ENCODE measurements at places on chromosomes 2 and 18.

GRCh38 chr2:231399853-231400680 lies 4.6 kb downstream of the B3GNT7 start:
- DNase-seq = no peak

DNA sequence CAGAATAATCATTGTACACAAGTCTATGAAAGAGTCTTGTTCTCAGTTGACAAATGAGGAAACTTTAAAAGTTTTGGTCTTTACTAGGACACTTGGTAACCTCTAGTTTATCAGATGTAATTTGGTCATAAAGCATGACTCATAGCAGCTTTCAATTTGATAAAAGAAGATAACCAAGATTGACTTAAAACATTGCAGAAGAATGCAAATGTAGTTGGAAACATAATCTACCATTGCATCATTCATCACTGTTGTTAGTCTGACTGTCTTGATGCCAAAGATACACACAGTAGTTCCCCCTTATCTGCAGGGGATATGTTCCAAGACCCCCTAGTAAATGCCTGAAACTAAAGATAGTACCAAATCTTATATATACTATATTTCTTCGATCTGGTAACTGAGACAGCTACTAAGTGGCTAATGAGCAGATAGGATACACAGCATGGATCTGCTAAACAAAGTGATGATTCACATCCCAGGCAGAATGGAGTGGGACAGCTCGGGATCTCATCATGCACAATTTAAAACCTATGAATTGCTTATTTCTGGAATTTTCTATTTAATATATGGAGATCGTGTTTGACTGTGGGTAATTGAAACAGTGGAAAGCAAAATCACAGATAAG lies 131.4 kb upstream of the CCDC68 start:
- DNase-seq = no peak

DNA sequence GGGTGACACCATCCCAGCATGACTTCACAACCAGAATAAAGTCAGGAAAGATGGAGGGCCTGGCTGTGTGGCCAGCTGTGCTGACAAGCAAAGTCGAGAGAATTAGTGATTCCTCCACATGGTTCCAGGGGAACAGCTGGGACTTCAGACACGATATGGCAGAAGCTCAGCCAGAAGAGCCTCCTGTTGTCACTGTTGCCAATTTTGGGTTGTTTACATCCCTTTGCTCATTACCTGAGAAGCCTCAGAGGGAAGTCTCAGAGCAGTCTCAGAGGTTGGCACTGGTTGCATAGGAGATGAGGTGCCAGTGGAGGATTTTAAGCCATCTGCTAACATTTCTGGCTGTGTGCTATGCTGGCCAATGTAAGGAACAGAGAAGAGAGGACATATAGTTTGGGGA lies 16.0 kb downstream of the LINC00305 start:
- no peak for DNase-seq

DNA sequence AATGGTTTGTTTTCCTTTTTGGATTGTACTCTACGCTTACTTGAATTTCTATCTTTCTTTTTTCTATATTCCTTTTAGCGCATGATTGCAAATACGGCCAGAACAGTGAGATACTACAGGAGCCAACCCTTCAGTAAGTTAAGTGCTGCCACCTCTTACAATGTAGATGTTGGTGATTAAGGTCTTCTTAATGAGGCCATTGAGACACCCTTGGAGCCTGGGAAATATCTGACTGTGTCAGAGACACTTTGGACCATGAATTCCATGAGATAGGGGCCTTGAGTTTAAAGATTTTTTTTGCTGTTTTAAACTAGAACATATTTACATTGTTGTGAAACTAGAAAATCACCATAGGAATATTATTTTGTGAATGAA lies 27.1 kb upstream of the MAP3K20 start:
- no peak for DNase-seq

DNA sequence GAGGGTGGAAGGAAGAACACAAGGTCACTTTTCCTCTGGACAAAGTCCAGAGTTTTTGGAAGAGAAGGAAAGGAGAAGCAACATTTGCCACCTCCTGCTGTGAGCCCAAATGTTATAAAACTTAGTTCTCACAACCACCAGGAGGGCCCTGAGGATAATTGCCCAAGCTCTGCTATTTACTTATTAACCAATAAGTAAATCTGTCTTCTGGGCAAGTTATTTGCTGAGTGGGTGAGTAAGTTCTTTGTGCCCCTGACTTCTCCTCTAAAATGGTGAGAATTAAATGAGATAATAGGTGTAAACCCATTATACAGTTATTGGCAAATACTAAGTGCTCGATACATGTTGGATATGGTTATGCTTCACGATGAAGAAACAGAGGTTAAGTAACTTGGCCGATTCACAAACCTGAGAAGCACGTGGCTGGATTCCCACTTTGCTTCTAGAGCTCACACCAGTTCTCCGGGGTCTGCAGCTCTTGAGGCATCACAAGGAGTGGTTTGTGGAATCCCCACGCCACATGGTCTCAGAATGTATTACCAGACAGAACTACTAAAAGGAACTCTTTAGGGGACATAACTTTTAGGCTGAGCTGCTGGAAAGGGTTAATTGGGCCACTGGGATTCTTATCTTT lies 164.1 kb downstream of the MYCN start:
- DNase-seq = no peak

GRCh38 chr2:7913974-7914373 lies 767.9 kb upstream of the ID2 start:
- no peak for DNase-seq

DNA sequence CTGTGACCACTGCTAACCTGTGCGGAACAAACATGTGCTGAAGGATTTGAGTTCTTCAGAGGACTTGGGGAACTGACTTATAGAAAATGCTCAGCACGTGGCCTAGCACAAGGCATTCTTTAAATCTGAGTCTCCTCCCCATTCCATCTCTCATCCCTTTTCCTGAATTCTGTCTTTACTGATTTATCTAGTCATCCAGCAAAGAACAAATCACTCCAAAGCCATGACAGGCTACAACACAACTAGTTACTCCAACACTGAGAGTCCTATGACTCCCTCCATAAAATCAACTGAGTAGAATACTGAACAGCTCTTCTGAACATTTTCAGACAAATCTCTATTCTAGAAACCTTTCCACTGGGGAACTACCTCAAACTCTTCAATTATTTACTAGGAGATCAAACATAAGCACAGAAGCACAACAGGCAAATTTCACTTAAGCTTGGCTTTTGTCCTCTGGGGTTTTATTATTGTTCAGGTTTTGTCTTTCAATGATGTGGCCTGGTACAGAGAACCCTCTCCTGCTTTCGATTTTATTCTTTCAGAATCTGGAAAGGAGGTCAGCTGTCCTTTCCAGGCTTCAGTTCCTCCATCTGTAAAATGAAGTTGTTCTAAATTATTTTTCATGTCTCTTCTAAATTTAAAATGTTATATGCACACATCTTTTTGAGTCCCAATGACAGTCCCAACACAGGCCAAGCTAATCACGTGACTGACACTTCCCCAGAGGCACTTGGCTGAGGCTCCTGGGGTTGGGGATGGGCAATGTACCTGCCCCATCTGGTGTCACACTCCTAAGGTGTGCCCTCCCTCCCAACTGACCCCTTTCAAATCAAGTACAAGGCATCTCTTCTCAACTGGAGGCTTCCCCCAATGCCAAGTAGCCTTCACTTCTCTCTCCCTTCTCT lies 31.8 kb downstream of the RNU4ATAC start:
- no peak for DNase-seq

- DNase-seq = no peak
Measured at GRCh38 chr18:24814521-24814920, 354.1 kb downstream of the HRH4 start.

- peak; percentile 6 for DNase-seq
Measured at GRCh38 chr2:96737831-96738230, 2.0 kb downstream of the LMAN2L start.

GRCh38 chr2:184357033-184357432 lies 241.3 kb upstream of the ZNF804A start:
- DNase-seq = no peak

DNA sequence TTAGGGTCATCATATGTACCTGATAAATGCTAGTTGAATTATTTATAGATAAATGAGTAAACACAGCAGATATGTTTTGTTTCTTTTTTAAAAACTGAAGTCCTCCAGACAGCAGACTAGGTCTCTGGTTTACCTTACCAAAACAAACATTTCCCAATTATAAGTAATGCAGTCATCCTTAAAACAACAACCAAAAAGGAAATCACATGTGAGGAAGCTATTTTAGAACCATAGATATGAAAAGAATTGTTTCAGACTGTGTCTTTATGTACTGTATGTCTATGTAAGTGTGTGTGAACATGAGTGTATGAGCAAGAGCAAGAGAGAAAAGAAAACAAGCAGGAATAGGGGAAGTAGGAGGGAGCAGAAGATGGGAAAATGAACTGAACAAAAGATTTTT lies 441.0 kb downstream of the CPS1 start:
- no peak for DNase-seq

- no peak for DNase-seq
Measured at GRCh38 chr2:160076914-160077313, 14.5 kb upstream of the PLA2R1 start.

DNA sequence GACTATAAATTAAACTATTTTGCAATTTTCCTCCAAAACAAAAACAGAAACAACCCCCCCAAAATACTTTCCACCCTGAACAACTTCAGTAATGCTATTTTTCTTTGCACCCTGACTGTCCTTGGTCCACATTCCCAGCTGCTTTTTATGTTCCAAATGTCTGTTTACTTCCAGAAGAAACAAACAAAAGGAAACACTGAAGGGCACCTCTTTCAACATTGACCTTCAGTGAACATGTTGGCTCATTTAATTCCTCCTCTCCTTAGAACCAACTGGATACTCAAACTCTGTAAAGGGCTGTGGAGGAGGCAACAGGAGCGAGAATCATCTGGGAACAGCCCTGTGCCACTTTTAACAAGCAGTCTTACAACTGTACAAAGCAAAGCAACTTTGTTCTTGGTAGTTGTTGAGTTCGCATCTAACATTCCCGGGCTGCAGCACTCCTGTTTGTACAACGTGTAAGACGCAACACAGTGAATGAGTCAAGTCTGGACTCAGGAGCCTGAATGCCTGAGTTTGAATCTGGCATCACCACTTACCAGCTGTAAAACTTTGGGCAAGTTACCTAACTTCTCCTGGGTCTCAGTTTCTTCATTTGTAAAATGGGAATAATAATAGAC lies 111.4 kb upstream of the GATA6 start:
- DNase-seq = no peak

GRCh38 chr2:123720760-123721159 lies 304.3 kb upstream of the CNTNAP5 start:
- DNase-seq = no peak

- no peak for DNase-seq
Measured at GRCh38 chr2:58501371-58502160, 260.4 kb upstream of the FANCL start.

- DNase-seq = no peak
Measured at GRCh38 chr2:8837795-8838140, 355 bp upstream of the KIDINS220 start.

DNA sequence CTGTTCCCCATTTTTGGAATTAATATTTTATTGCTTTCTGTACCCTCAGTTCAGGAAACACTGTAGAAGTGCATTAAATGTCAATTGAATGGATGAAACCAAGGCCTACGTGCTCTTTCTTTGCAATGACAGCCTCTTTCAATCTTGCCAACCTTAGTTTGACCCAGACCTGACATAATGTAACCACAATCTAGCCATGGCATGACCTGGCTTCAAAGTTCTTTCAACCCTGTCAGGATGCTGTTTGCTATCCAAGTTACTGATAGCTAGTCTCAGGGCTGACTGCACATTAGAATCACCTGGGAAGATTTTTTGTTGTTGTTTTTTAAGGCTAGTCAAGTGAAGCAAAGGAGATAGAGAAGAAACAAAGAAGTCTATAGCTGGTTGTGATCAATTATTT lies 190.9 kb upstream of the PKDCC start:
- no peak for DNase-seq

DNA sequence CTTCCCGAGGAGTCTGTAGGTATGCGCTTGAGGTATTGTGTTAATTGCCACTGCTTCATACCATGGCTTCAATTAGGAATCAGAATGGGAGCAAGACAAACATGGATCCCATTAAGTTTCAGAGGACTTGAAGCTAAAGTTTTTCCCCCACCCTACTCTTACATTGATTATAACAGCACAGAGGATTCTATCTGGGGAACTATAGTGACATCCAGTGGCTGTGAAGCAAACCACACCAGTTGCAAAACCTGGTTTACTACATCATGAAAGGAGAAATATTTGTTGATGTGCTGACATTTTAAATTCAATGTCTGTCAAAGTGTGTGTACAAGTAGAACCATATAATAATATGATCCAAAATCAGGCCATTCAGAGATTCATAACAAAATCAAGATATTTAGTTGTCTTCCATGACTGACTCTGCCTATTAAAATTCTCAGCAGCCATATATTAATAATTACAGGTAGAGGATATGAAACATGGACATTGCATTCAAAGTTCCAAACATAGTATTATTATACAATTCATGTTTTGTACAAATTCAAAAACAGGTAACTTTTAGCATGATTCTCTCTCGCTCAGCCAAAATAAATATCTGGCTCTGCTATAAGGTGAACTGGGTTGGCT lies 82.9 kb downstream of the GRB14 start:
- no peak for DNase-seq

DNA sequence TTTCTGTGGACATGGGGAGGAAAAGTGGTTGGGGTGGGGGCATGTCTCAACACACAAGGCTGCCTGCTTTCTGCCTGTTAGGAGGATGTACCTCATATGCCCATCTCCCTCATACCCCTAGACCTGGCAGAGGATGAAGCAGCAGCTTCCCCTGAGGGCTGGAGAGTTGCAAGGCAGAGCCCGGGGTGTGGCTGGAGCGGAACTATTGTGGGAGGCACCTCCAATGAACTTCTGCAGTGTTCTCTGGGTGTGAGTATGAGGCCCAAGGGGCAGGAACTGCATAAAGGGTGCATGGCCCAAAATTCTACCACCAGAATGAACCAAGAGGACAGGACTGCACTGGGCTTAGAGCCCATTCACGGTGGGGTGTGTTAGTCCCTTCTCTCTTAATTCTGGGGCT lies 296.3 kb upstream of the SIX2 start:
- no peak for DNase-seq

DNA sequence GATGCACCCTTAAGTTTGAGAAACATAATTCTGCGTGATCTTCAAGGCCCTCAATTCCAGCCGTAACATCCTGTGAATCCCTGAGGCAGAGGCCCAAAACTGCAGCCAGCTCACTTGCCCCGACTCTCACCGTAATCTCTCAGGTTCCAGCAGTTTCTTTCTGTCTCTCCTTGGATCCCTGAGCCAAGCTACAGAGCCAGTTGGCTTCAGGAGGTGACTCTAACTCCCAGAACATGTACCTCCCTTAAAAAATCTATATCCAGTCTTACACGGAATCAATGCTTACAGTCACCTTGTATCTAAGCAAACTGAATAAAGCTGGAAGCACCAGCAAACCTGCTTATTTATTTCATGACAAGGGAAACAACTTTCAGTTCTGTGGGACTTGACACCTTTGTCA lies 300.4 kb downstream of the SETBP1 start:
- DNase-seq = no peak

DNA sequence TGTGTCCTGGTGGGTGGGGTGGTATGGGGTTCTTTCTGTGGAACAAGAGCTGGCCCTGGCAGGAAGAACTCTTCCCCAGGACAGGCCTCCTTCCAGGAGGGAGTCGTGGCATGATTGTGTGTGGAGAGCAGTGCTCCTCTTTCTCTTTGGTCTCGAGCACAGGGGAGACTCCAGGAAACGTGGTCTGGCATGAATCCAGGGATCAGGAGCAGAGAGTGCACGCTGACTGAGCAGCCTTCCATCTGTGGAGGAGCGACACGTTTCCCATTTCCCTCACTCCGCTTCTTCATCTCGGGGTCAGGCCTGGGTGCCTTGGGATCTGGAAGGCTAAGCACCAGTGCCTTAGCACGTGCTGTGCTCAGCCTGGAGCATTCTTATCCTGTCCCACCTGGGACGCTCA lies 132.0 kb upstream of the HDAC4 start:
- DNase-seq = no peak

All from CD4-positive, alpha-beta T cell treated with Interleukin-17A for 4 hours (primary cell).